ENCODE measurements at places on chromosomes 4 and X.

DNA sequence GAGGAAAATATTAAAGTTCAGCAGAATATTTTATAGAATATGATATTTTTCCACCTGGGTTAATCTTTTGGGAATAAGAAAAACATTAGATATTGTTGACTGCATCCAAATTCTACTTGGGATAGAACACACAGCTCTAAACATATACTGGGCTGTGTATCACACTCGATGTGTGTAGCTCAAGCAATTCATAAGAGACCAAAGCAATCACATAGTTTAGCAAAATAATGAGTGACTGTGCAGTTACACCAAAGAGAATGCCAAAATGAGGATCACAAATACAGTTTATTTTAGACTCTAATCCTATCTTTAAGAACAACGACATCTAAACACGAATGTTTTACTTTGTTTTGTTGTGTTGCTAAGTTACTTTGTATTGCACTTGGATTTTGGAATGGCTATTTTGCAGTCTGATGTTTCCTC lies 101.2 kb downstream of the CBR4 start:
- DNase-seq: no peak

- DNase-seq: no peak
These were observed 66.3 kb downstream of the TSPAN7 start for GRCh38 chrX:38627683-38628082.

- no peak for DNase-seq
These were observed 27.2 kb upstream of the DHX15 start for GRCh38 chr4:24611575-24611974.

DNA sequence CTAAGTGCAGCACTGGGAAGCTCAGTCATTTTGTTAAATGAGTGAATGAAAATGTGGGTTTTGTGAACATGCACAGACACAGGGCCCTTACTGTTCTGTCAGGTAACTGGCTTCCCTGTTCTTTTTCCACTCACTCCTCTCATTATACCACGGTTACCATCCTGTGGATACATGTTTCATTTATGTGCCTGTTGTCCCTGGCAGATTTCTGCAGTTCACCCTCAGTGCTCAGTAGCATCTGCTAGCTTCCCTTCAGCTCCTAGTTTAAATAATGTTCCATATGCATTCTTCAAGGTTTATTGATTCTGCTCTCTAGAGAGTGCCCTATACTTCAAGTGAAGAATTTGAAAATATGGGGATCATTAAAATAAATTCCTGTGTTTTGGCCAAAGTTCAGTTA lies 1634.3 kb upstream of the ADGRL3 start:
- DNase-seq: no peak

DNA sequence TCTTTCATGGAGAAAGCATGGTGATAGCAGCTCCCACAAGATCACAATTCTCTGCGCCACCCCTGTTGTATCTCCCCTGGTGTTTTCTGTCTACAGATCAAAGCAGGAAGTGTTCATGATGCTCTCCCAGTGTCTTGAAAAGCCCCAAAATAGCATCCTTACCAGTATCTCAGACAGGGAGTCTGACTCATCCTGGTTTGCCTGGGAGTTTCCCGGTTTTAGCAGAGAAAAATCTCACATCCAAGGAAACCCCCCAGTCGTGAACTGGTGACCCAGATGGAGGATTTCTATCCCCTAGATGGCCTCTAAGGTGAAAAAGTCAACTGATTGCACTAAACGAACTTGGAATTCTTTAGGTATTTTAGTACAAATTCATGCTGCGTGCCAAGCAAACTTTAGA lies 64.3 kb upstream of the NR0B1 start:
- no peak for DNase-seq

DNA sequence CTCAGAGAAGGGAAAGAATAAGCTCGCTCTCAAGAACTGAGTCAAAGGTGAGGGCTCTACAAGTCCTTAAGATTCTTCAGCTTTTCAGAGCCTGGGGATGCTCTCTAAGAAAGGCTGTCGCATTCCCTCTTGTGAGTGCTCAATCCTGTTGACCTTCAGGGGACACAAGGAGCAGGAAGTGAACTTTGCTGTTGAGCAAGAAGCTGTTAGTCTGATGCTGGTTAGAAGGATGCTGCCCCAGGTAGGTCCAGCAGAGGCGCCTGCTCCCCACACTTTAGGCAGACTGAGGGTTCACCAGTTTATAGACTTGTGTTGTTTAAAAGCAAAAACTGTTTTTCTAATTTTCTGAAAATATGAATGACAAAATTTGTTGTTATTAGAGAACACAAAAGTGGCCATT lies 125.4 kb upstream of the SPOCK3 start:
- DNase-seq: no peak

DNA sequence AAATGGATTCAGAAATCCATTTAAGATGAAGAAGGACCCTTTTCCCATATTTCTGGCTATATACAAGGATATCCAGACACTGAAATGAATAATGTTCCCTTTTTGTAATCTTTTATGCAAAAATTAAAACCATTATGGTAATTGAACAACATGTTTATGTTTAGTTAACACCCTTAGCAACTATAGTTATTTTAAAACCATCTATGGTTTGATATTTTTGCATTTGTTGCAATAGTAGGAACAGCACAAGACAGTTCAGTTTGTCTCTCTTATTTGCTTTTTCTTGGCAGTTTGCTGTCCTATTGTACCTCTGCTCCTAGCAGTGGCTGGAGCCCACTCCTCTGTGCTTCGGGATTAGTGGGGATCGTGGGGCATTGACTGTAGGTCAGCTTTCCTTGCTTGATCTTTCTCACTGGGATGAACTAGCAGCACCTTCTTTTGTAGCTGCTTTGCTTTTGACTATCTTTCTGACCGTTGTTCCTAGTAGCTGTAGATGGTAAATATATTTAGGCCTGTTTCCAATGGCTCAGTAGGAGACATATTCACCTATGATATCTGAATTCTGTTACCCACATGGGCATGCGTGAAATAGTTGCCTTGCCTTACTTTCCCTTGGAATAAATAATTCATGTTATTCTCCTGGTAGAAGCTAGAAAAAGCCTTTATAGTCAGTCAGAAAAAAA lies 12.8 kb downstream of the HTT start:
- DNase-seq: no peak

DNA sequence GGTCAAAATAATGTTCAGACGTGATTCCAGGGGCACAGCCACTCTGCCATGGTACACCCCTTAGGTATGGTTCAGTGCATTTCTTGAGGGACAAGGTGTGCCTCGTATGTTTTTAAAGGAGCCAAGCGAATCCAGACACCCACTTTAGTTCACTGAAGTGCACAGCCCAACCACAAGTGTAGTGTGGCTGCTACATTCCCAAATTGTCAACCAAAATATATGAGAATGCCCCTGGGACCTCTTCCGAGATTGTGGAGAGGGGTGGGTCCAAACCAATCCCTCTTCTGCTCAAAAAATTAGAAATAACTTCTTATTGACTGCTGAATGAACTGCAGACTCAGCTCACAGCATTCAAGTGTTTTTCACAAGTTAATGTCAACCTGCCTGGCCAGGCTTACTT lies 7.4 kb upstream of the BRS3 start:
- no peak for DNase-seq

GRCh38 chr4:143555676-143556075 lies 42.2 kb downstream of the SMARCA5 start:
- no peak for DNase-seq

- no peak for DNase-seq
These were observed 24.5 kb downstream of the SH3RF1 start for GRCh38 chr4:169246279-169246678.

- DNase-seq: no peak
These were observed 156.1 kb downstream of the GPAT3 start for GRCh38 chr4:83692028-83692427.

DNA sequence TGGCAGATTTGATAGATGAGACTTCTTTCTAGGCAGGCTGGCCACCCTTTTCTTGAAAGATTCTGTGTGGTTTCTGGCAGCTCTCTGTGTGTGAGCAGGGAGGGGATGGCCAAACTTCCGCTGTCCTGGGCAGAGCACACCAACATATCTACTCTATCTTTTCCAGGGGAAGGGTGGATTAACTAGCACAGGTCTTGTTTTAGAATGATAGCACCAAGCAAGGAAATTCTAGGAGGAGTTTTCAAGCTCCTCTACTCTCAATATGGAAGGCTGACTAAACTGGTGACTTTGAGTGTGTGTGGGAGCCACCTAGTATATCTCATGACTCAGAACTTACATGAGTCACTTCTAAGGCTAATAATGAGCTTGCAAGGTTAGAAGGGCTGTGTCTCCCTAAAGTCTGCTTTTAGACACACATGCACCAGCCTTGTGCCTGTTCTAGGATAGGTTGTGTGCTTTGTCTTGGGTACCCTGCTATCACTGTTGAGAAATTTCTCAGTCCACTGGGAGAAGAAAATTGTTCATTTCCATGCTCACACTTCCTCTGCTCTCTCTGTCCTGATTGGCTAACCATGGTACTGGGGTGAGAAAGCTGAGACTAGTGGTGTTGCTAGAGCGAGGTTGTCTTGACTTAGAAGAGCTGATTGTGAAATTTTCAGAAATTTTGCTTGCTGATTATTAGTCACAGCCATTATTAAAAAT lies 72.9 kb downstream of the YIPF6 start:
- no peak for DNase-seq

- DNase-seq: no peak
These were observed 16.5 kb downstream of the CDKL5 start for GRCh38 chrX:18441780-18442367.

- no peak for DNase-seq
These were observed 65.7 kb upstream of the PAGE1 start for GRCh38 chrX:49761481-49761880.

DNA sequence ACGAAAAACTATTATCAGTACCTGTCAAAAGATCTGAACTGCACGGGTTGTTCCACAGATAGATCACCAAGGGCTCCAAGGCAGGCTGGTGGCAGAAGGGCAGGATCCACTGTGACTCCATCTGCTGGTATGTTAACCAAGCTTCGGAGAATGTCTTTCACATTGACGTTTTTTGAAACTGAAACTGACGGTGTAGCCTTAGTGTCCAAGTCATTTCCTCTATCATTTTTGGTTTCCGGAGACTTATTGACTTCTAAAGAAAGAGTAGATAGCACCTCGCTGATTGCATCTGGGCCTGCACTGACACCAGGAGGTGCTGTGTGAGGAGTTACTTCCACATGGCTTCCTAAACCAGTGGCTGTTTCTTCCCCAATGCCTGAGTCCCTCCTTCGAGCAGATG lies 186.9 kb downstream of the LRBA start:
- DNase-seq: no peak

DNA sequence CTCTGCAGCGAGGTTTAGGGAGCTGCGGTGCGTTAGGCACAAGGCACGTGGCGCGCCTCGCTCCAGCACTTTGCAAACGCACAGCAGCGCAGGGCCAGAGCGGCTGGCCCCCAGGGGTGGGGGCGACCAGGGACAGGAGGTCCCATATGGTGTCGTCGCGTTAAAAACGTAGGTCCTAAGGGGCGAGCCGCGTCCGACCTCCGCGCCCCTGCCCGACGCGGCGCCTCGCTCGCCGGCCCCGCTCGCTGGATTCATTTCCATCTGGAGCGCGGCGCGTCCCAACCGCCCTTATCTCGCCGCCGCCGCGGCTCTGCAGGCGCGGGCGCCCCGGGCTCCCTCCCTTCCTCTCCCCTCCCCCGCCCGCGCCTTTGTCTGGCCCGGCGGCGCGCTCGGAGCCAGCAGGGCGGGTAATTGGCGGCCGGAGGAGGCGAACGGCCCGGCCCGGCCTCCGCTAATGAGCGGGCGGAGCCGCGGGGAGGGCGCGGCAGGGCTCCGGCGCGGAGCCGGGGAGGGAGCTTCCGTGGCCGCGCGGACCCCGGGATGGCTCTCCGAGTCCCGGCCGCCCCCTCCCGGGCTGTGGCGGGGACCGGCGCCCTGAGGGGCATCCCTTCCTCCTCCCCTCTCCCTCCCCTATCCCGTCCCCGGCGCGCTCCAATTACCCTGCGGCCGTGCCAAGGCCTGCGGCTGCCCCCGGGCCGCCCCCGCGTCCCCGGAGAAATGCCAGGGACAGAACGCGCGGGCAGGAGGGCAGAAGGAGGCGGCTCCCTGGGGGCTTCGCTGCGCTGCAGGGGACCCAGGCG lies 409.0 kb downstream of the BCOR start:
- no peak for DNase-seq

DNA sequence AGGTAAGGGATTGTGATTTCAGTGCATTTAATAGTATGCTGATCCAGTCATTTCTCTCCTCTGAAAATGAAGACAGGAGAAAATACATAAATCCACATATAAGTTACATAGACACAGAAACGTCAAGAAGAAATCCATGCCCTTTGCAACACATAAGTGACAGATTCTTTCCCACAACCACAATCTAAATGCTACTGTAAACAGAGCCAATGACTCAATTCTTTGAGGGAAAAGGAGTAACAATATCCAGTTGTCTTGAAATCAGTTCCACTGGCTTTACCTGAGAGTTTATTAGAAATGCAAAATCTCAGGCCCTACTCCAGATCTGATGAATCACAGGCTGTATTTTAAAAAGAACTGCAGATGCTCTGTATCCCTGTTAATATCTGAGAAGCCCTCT lies 66.4 kb downstream of the ARAP2 start:
- no peak for DNase-seq

- no peak for DNase-seq
These were observed 35.0 kb downstream of the INTU start for GRCh38 chr4:127667772-127668171.

GRCh38 chrX:25523574-25524540 lies 508.1 kb upstream of the ARX start:
- DNase-seq: peak; percentile 29

- peak; percentile 35 for DNase-seq
These were observed 70.9 kb downstream of the INTS12 start for GRCh38 chr4:105637408-105638176.

- DNase-seq: peak; percentile 79
These were observed 9.4 kb downstream of the UVSSA start for GRCh38 chr4:1356181-1356998.

DNA sequence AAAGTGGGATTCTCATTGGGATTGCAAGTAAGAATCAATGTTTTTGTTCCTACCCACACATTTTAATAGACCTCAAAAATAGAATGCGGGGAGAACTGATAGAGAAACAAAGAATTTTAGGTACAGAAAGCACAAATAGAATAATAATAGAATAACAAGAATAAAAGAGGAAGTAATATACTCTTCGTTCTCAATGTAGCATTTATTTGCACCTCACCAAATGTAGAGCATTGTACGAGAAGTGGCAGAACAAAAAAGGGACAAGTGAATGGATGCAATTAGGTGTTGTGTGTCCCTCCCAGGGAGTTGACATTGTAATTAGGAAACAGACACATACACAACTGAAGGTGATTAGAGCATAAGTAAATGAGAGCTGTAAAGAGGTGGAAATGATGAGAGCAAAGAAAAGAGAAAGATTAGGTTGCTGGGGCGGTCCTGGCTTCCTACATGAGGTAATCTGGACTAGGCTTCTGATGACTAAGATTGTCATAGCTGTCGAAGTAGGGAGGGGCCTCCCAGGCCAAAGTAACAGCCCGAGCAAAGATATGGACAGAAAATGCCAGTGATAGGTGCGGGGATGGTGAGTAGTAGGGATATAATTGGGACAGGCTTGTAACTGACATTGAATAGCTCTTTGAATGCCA lies 10.4 kb downstream of the RAB9A start:
- DNase-seq: no peak

DNA sequence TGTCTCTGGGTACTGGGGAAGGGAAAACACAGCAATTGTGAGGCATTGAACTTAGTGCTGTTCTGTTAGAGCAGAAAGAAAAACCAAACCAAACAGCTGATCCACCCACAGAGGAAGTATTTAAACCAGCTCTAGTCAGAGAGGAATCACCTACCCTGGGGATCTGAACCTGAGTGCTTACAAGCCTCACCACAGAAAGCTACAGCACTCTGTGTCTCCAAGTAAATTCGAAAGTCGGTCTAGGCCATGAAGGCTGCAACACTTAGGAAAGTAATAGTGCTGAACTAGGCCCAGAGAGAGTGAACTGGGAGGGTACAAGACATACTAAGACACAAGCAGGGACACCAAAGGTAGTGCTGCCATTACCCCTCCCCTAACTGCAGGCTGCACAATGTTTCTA lies 142.2 kb upstream of the CXorf51A start:
- no peak for DNase-seq

Measured in cerebellar cortex (tissue), 1 donor.